Stimulated activated CD8-positive, alpha-beta memory T cell treated with anti-CD3 and anti-CD28 coated beads, Interleukin-2, amount 100 ng/mL, for 1 hour (primary cell): ENCODE measurements at places on chromosomes 2 and 18.

DNA sequence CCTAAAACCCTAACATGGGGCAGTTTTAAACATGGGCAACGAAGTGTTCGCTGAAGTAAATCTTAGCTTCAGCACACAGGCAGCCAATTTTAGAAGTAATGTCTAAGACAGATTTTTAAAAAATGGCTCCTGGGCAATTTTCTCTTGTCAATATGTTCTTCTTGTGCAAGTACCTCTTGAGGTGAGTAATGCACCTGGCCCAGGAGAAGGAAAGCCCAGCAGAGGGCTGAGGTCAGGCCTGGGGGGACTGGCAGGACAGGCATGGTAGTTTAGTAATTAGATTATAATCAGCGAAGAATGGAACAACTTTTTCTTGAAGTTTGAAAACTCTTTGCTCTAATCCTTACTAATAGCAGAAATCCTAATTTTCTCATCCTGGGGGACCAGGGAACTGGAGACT is 77.6 kb downstream of the SPRED2 start:
- DNase-seq = no peak

DNA sequence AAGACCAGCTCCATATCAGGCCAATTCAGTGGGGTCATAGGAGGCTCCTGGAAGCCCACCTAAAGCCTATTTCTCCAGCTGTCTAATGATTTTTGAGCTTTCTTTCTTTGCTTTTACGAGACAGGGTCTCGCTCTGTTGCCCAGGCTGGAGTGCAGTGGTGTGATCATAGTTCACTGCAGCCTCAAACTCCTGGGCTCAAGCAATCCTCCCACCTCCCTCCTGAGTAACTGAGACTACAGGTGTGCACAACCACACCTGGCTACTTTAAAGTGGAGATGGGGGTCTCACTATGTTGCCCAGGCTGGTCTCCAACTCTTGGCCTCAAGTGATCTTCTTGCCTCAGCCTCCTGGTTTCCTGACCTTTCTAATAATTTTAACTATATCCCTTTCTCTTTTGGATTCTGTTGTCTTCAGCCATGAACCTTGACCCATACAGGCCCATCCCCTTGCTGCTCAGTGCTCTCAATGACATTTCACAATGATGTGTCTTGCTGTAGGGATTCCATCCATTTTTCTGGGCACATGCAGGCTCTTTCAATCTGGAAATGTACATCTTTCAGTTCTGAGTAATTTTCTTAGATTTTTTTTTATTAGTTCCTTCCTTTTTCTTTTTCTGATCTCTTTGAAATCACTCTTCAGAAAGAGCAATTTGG is 29.7 kb downstream of the GNLY start:
- DNase-seq = no peak

DNA sequence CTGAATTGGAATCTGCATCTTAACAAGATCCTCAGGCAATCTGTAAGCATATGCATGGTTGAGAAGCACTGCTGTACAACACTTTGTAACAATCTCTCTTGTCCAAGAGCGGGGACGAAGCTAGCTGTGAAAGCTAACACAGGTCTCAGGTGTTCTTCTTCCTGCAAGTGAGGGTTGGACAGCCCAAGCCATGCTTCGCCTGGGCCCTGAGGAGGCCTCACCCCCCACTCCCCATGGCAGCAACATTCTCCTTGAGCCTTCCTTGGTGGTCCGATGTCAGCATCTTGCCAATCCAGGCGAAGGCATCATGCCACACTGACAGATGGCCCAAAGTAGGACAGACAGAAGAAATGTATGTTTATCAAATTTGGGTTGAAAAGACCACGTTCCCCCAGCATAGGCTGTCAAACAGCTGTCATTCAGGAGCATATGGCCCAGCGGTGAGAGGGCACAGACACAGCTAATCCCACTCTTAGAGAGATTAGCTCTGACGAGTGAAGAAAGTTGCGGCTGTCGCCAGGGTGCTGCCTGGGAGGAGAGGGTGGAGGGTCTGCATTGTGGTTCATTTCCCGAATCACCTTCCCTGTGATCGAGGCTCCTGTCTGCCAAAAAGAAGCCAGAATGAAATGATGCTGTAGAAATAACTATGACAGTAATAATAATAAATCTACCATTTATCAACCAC is 344.7 kb downstream of the MYCN start:
- DNase-seq = no peak

DNA sequence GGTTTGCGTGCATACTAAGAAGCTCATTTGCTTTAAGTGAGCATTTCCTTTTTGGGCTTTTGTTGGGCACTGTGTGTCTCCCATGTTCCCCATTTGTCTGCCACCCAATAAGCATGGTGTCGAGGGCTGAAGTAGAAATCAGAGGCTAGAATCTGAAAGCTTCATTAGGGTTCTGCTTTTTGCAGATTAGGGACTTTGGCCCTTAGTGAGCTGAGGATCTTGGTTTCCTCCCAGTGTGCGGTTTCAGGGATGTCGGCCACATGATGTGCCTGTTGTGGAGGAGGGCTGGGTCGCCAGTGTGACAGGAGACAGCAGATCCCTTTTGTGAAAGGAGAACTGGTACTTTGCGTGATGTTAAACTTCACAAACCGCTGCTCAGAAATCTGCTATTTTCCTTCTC is 41.1 kb downstream of the PLEKHB2 start:
- DNase-seq = no peak

GRCh38 chr2:102652126-102652525 is 32.8 kb downstream of the SLC9A2 start:
- no peak for DNase-seq

DNA sequence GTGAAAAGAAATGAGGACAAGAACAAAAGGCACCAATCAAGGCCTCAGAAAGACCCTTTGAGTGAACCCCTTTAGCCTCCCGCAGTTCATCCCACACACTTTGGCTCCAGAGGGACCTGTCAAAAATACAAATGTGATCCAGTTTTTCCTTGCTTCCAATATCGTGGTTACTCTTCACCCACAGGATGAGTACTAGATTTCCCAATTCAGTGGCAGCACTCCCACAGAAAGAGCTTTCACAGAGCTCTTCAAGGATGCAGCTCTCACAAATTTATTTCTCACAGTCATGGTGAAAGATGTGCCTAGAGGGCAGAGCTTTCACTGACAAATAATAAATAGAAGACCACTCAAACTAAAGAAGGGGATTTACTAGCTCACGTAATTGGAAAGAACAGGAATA is 3.0 kb upstream of the GFPT1 start:
- no peak for DNase-seq

DNA sequence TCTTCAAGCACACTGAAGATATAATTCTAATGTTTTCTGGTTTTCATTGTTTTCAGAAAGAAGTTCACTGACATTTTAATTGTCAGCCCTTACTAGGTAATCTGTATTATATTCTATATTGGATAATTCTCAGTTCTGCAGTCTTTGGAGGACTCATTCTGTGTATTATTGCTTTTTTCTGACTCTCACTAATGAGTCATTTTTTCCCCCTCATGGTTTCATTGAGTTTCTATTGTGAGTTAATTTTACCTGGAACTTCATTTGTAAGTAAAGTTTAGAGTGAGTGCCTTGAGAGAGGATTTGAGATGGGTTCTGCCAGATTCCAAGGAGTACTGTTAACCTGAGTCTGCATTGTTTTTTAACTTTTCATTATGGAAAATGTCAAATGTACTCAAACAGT is 90.4 kb upstream of the LYPD1 start:
- no peak for DNase-seq

DNA sequence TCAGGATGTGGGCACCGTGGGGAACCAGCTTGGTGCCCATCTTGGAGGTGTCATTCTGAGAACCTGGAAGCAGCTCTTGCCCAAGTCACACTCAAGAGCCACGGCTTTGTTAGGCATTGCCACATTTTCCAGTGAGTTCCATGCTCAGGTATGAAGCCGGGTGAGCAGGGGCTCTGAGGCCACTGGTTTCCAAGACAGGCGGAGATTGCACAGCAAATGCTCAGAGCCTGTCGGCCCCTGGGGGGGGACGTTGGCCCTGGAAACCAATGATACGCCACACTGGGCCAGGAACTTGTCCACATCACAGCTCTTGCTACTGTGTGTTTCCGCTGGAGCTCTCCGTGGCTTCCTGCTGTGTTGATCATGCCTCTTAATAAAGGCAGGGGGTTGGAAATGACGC is 52.5 kb upstream of the SALL3 start:
- no peak for DNase-seq

DNA sequence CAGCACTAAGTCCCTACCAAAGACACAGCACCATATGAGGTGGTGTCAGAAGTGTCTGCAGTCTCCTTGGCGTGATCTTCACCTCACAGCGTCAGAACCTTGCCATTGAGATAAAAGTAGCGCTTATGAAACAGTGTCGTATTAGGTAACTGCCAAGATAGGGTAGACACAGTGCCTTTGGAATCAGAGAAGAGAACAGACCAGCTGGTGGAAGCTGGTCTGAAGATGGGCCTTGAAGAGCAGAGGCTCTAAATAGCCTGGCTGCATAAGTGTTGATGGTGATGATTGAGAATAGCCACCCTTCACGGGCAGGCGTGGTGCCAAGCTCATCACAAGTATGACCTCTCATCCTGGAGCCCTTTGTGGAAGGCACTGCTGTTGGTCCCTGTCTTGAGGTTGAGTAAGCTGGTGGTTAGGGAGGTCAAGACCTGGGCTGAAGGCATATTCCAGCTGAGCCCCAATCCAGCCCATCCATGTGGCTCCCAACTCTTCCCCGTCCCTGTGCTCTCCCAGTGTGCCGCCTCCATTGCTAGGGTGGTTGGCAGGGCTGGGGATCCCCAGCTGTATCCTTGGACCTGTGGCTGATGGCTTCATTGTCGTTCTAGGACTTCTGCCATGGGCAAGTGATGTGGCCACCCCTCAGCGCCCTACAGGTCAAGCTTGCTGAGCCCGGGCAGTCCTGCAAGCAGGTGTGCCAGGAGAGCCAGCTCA is 187.4 kb downstream of the MGAT5 start:
- no peak for DNase-seq

DNA sequence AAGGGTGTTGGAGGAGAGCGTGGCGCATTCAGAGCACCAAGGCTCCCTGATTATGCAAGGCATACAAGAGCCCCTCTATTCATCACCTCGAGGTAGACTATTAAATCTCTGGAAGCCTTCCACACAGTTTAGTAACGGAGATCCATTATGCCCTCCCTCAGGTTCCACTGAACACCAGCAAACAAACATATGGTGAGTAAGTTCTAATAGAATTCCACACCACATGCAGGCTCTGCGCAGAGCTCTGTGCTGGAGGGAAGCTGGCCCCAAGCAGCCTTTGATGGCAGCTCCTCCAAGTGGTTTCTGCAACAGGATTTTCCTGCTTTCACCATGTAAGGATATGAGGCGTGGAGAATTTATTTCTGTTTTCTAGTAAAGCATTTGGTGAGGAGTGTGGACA is 238.6 kb downstream of the C1D start:
- DNase-seq = no peak

DNA sequence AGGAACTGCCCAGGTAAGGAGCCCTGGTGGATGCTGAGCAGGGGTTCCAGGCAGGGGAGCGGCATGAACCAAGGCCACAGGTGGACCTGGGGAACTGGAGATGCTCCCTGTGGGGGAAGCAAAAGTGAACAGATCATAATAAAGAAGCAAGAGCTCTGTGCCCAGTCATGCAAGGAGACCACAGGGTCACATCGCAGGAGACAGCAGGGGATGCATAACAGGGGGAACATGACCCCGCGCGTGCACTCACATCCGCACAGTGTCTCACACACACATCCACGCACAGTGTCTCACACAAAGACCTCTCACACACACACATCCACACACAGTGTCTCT is 473.3 kb upstream of the HS6ST1 start:
- DNase-seq = no peak

DNA sequence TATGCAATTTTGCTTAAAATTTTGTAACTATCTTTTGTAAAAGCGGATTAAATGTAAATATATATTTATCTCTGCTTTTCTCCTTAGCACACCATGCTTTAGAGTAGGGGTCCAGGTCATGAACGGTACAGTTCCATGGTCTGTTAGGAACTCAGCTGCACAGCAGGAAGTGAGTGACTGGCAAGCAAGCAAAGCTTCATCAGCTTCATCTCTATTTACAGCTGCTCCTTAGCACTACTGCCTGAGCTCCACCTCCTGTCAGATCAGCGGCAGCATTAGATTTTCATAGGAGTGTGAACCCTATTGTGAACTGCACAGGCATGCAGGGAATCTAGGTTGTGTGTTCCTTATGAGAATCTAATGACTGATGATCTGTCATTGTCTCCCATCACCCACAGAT is 959.0 kb upstream of the SLC39A10 start:
- no peak for DNase-seq

DNA sequence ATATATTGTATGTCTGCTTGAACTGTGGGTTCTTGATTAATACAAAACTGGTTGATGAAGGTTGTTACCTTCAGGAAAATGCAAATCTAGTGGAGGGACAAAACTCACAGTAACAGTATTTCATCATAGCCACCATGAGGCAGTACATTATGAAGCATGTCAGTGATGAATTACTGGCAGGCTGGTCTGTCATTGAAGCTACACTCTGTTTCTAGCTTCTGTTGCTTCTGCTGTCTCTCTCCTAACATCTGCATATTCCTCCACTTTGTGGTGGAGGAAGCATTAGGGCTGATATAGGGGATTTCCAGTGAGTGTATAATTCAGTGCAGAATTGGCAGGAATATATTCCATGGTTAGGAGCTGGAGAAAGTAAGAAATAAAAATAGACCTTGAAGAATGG is 44.2 kb upstream of the RAB6D start:
- DNase-seq = no peak

- DNase-seq = no peak
Observed at GRCh38 chr2:115649731-115650130, 1207.3 kb downstream of the DPP10 start.

DNA sequence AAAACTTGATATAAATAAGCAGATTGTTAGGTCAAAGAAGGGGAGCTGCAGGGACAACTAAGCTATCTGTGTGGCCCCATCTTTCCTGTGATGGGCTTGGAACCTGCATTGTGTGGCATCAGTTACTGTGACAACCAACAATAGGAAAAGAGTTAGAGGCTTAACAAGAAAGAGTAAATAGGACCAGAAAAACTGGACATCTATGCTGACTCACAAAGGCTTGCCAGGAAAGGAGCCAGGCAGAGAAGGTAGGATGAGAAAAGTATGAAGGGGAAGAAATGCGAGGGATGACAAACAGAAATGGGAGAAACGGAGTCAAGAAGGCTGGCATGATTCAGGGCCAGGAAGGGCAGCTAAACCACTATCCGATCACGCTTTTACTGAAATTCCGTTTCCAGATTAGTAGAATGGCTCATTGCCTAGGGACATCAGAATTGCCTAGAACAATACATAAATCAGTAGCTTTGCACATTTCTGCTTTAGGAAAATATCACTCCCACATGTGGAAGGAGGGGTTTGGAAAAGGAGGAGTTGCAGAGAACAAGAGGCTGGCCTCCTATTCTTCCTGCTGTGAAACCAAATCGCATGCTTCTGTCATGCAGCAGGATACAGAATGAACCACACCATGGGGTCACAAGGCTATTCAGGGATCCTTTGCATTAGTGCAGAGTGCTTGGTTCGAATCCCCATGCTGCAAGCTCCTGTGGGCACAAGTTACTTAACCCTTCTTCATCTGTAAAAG is 7.3 kb downstream of the PLA2R1 start:
- DNase-seq = no peak

- DNase-seq = no peak
Observed at GRCh38 chr2:127423880-127424279, 5.7 kb downstream of the PROC start.
